Osteocyte (in vitro differentiated cells): ENCODE measurements at places on chromosomes 2 and 18. TPM values are rescaled to one million over a fixed set of nuclear protein-coding genes. Genes with fewer than 3 reads are reported as not detected.

IL1R2 gene
- total RNA-seq: not detected in 2 replicates

TBR1 gene
- 0.30 TPM in 1 of 2 replicates, not detected in the other for total RNA-seq

FSHR gene
- total RNA-seq: not detected in 2 replicates

LCT gene
- not detected in 2 replicates for total RNA-seq

TEX44 gene
- not detected in 2 replicates for total RNA-seq

DNA sequence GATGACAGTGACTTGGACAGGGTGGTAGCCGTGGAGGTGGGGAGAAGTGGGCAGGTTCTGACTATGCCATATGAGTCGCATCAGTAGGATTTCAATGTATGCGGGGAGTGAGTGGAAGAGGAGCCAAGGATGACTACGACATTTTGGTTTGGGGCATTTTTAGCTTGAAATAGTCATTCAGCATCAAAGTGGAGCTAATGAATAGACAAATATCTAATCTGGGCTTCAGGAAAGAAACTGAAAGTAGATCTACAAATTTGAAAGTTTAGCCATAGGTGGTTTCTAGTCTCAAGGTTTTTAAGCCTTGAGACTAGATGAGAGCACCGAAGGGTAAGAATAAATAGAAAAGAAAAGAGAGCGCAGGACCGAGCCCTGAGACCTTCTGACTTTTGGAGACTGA, 58.3 kb downstream of the FEZ2 start:
- no peak for DNase-seq
- no peak overlapping the region for H3K4me3 ChIP-seq
- peaks cover 2% of the 10 kb centered on the region for H3K4me1 ChIP-seq
